ENCODE measurements at places on chromosomes 7 and 10.

GRCh38 chr7:952548-953441, 1.7 kb downstream of the ADAP1 start:
- no peak for DNase-seq

- no peak for DNase-seq
These were observed 112.8 kb upstream of the LANCL2 start for GRCh38 chr7:55252386-55252785.

DNA sequence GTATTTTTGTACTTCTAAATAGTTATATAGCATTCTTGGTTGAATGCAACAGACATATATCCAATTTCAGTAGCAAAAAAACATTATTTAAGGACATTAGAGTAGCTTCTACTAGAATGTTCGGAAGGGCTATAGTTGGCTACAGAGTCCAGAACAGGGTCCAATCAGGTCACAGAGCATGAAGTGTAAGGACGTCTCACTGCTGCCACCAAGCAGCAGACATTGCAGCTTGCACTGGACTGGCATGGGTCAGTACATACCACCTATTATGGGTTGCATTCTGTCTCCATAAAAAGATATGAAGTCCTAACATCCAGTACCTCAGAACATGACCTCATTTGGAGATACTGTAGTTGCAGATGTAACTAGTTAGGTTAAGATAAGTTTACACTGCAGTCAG, 87.3 kb downstream of the LHFPL3 start:
- no peak for DNase-seq

GRCh38 chr10:109894516-109894915, 28.8 kb downstream of the XPNPEP1 start:
- DNase-seq, result no peak

DNA sequence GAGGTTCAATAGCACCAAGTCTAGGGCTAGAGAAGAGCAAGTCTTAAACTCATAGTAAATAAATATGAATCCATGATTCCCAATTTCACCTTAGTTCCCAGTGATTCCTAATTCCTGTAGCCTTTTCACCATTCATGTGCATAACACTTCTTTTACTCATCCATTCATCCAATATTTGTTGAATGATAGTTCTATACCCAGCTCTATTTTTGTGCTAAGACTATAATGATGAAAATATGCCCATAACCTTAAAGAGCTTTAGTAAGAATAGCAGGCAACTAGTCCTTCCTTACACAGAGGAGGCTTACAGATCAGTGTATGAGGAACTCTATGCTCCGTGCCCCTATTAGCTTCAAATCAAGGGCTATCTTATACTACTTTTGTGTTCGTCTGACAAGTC, 280.2 kb upstream of the CHRM2 start:
- DNase-seq, result no peak

GRCh38 chr10:25522946-25523608, 348.3 kb downstream of the GPR158 start:
- DNase-seq, result no peak

DNA sequence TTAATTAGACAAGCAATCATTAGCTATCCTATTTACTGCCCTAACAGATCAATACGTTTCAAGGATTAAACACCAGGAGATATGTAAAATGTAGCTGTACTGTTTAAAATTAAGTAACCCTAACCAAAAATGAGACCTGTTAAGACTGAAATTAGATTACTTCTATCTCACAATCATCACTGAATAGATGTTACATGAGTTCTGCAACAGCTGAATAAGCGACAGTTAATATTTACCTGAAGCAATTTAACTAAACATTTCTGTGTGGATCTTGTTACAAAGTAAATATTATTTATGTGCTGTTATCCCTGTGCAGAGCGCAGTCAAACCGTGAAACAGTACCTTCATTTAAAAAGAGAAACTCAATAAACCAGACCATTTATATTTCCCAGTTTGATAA, 122.5 kb downstream of the RELN start:
- no peak for DNase-seq

GRCh38 chr7:110386913-110387312, 704.0 kb upstream of the LRRN3 start:
- DNase-seq, result no peak

- DNase-seq, result peak; percentile 65
These were observed 70.3 kb upstream of the MXI1 start for GRCh38 chr10:110137142-110137545.

DNA sequence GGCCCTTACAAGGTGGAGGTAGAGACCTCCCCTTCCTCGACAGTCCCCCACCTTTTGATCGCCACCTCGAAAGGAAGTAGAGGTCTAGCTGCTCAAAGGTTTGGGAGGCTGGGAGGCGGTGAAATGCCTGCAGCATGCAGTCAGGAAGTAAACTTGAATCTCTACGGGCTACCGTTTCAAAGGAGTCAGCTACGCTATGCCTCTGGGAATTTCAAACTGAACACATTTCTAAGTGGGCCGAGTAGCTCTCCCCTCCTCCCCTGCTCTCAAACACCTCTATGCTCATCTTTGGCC, 68.0 kb downstream of the CXCL12 start:
- no peak for DNase-seq

DNA sequence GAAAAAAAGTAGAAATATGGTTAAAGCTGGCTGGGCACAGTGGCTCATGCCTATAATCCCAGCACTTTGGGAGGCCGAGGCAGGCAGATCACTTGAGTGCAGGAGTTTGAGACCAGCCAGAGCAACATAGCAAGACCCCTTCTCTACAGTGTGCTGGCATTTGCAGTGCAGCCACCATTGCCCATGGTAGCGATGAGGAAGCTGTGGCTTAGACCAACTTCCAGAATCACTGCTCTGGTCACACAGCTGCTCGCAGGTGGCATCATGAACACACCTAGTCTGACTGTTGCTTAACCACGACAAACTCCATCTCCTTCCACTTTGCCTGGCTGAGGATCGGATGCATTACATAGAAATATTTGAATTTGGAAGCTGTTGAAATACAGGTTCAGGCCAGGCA, 137.1 kb downstream of the CUX1 start:
- no peak for DNase-seq

DNA sequence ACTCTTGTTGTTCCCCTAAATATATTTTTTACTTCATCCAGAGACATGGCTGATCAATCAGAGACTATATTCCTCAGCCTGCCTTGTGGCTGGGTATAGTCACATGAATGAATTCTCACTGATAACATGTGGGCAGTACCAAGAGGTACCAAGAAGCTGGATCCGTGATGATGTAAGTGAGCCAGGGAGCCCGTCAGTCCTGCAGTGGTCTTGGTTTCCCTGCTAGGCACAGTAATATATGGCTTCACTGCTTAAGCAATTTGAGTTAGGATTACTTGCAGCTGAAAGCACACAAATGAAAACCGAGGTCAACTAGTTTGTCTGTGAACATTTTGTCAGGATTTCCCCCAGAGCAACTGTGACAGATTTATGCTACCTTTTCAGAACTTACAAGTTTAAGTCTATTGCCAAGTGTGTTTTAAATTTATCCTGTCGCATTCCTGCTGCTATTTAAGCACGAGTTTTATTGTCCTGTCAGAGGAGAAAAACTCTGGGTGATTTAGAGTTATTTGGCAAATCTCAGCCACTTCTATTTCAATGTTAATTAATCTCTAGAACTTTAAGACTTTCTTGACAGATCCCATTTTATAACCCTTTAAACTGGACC, 381.8 kb downstream of the PHF14 start:
- DNase-seq, result no peak

DNA sequence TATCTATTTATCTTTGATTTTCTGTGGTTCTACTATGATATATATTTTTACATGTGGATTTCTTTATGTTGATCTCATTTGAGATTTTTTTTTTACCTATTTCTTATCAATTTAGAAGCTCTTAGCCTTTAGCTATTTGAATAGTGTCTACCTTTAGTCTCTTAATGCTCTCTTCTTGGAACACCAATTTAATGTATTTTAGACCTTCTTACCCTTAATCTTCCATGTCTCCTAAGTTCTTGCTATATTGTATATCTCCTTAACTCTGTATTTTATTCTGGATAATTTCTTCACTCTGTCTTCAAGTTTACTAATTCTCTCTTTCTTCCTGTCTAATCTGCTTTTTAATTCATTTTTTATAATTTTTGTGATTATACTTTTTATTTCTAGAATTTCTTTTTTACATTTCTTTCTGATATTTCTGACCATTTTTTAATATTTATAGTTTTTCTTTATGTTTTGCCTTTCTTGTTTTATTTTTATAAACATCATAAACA, 27.3 kb downstream of the CSTF2T start:
- DNase-seq, result no peak

GRCh38 chr10:4343873-4344272, 482.1 kb upstream of the AKR1E2 start:
- no peak for DNase-seq

DNA sequence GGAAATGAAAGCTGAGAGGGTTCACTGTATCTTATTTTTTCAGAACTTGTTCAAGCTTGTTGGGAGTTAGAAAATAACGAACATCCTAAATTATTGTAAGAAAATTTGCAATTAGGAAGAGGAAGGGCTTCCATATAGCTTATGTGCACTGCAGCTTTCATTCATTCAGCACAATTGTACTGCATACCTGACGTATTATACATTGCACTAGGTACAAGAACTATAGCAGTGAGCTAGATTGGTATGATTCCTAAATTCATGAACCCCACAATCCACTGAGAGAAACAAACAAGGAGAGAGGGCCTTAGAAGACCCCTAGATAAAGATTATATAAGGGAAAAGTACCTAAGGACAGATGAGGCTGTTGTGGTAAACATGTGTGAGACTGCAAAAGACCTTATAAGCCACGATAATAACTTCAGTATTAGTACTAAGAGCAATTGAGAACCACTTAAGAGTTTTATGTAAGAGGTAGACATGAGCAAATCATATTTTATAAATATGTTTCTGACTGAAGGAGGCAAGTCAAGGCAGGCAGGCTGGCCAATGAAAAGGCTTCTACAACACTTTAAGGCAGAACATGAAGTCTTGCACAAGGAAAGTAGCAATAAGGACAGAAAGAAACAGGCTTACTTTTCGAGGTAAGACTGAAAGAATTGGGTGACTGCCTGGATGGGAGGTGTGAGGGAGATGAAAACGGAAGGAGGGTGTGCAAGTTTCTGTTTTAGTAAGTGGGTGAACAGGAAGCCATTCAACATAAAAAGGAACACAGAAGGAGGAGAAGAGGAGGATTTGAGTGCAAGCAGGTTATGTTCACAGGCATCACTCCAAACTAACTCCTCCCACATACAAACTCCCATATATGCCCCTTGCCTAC, 77.9 kb upstream of the LRRN3 start:
- no peak for DNase-seq

GRCh38 chr10:49033939-49034338, 81.4 kb downstream of the VSTM4 start:
- no peak for DNase-seq

- no peak for DNase-seq
These were observed 35.5 kb downstream of the CALML3 start for GRCh38 chr10:5560142-5560816.

- DNase-seq, result no peak
These were observed 269.6 kb upstream of the LRGUK start for GRCh38 chr7:133857376-133858119.

DNA sequence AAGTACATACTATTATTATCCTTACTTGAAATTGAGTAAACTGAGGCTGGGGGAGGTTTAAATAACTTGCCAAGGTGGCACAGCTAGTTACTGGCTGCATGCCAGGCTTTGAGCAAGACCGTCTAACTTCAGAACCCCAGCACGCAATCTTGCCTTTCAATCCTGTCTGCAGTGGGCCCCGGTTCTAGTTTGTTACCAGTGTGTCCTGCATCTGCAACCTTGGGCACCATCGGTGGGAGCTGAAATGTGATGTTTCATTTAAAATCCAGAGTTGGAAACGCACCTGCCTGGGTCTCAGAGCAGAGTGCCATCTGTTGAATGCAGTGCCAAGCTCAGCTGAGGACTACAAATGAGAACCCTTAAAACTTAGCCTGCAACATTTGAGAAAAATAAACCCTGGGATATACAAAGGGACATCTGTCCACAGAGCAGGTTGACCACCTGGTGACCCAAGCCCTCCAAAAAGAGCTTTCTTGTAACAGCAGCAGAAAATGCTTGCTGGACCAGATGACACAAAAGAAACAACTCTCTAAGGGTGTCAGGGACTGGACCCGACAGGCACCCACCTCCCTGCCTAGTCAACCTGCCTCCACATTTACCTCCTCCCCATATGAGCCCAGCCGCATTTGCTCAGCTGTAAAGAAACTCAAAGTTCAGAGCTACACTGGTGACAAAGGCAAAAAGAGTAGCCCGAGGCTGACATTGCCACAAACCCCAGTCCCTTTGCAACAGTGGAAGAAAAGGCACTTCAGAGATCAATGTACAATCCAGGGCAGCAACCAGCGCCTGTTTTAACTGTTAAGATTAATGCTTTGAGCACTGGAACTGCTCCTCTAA, 1.7 kb downstream of the SH3PXD2A start:
- DNase-seq, result no peak

- DNase-seq, result no peak
These were observed 352.7 kb downstream of the FRMD4A start for GRCh38 chr10:13977861-13978532.

DNA sequence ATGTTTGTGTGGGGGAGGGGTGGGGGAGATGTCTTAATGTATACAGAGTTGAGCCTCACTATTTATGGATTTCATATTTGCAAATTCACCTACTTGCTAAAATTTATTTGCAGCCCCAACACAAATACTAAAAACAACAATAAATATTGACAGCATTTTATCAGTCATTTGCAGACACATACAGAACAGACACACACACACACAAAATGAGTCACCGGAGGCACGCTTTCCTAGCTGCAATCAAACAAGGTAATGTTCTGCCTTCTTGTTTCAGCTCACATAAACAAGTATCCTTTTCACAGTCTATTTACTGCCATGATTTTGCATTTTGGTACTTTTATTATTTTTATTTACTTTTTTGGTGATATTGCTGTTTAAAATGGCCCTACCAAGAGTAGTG, 88.5 kb downstream of the IPMK start:
- no peak for DNase-seq

DNA sequence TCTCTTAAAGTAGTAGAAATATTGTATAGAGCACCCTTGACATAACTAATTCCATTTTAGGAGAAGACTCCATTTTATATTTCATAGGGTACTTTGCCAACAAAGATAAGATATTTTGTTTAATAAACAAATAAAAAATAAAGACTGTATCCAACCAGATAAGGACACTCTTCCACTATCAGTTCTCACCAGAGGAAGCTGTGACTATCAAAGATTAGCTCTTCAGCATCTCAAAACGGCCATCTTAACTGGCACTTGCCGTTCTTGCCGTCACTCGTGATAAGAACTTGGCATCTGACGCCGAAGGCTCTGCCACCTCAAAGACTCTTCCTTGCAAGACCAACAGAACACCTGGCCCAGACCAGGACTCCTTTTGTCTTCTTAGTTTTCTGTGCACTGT, 26.3 kb upstream of the AKR1B1 start:
- no peak for DNase-seq

- no peak for DNase-seq
These were observed 255.8 kb downstream of the TWIST1 start for GRCh38 chr7:18861514-18862118.

- no peak for DNase-seq
These were observed 85.1 kb downstream of the WASHC2A start for GRCh38 chr10:50152792-50153272.

GRCh38 chr7:100153708-100154535, 4.6 kb downstream of the TRAPPC14 start:
- DNase-seq, result no peak

GRCh38 chr7:30074422-30075030, 46.3 kb downstream of the PLEKHA8 start:
- peak; percentile 1 for DNase-seq

All from immature natural killer cell (primary cell).